ENCODE measurements at places on chromosomes 3 and 15.

GRCh38 chr3:31433679-31433992 lies 99.1 kb upstream of the STT3B start:
- no peak for DNase-seq

- DNase-seq: no peak
These were observed 60.4 kb downstream of the PLAAT1 start for GRCh38 chr3:193301433-193301832.

DNA sequence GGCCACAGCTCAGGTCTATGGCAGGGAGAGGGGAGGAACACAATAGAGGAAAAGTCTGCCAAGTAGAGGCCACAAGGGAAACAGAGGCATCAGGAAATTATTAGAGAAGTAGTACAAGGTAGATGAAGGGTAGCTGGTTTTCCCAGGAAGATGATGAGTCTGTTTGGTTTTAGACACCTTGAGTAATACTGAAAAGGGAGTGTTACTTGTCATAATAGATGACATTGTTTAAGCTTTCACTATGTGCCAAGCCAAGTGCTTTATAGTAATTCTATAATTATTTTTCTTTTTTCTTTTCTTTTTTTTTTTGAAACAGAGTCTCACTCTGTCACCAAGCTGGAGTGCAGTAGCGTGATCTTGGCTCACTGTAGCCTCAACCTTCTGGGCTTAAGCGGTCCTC lies 13.7 kb downstream of the PXK start:
- DNase-seq: no peak

GRCh38 chr3:159761848-159762635 lies 226.6 kb upstream of the IL12A start:
- DNase-seq: no peak
